ENCODE measurements at places on chromosomes 4 and X. TPM values are rescaled to one million over a fixed set of nuclear protein-coding genes. Genes with fewer than 3 reads are reported as not detected.

The AMOT gene
- 1.5 TPM for total RNA-seq

GRCh38 chr4:124754681-124755080 lies 42.1 kb upstream of the ANKRD50 start:
- no peak for DNase-seq

- no peak for DNase-seq
Measured at GRCh38 chrX:15014281-15014680, 141.1 kb downstream of the MOSPD2 start.

GRCh38 chrX:71541210-71542022 lies 8.5 kb downstream of the OGT start:
- DNase-seq, result no peak

DNA sequence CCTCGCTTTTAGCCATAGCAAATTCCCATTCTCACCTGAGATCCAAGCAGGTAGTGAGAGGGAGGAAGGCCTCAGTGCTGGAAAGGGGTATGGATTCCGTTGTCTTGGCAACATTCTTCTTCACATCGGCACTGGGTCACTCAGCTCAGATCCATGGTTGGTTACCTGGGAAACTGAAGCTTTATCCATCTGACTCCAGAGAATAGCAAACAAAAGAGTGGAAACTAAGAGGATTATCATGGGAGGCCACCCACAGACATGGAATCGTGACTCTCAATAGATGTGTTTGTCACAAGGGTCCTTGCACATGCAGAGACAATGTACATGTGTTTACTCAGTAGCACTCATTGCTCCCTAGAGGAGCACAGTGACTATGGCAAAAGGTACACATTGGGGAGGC lies 81.0 kb downstream of the MAGED4 start:
- DNase-seq, result no peak

- no peak for DNase-seq
Measured at GRCh38 chr4:138903185-138903584, 112.4 kb upstream of the NOCT start.

DNA sequence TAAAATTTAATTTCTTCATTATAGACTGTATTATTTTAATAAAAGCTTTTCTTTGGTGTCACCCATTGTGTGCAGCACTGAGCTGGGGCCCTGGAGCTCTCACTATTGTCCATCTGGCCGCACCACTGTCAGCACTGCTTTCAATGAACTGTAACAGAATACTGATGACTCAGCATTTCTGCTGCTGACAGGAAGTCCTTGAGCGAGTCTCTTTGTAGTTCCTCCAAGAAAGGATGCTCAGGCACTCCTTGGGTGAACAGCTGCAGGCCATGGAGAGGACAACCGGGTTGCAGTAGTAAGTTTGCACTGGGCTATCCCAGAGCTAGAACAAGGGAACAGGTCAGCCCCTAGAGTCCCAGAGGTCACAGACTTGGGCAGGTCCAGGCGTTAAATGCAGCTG lies 81.6 kb downstream of the SORBS2 start:
- DNase-seq, result no peak

All from liver (tissue), 10 donors.